ENCODE measurements at places on chromosomes 2 and 18.

DNA sequence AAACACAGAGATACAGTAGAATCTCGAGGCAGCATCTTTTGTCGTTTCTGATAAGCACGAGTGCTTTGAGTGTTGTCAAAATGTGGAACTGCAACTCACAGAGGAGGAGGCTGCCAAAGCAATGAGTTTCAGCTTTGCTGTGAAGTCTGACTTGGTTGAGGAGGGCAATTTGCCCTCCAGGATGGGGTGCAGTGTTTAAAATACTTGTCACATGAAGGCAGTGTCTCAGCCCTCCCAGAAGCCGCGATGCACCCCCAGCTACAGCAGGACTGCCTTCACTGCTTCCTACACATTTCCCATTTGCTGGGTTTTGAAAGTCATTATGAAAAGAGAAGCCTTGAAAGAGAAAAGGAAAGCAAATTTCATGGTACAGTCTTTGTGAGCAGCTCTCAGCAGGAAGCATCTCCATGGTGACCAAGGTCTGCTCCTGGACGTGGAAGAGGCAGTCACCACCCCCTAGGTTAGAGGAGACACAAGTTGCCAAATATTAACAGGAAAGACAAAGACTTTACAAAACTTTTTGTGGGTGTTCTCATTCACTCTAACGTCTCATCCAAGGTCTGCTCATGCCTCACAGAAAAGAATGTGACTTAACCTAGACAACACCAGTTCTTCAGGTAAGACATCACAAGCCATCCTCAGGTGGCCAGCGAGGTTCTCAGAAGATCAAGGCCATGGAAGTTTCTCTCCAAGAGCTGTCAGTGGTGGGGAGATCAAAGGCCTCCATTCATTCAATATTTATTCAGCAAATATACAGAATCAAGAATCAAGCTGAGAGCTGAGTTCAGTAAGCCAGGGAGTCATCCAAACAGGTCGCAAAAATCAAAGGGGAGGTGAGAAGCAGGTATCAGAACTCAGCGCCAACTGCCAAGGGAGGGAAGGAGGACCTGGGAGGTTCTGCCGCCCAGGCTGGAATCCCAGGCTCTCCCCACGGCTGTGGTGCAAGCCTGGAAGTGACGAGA lies 476.0 kb downstream of the EIPR1 start:
- no peak for DNase-seq

- DNase-seq, result no peak
Observed at GRCh38 chr2:6968319-6969100, 51.3 kb downstream of the RNF144A start.

- DNase-seq, result no peak
Observed at GRCh38 chr2:7703048-7703447, 785.8 kb downstream of the RNF144A start.

DNA sequence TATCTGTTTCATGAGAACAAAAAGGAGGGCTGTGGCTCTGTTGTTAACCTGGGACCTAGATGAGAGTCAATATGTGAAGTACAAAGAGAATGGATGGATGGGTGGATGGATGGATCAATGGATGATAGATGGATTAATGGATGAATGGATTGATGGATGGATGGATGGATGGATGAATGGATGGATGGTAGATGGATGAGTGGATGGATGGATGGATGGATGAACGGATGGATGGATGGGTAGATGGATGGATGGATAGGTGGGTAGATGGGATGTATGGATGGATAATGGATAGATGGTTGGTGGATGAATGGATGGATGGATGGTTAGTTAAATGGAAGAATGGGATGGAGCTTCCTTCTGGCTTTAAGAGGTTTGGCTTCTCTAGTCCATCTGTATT lies 396.7 kb downstream of the ALK start:
- DNase-seq, result no peak

- DNase-seq, result peak; percentile 40
Observed at GRCh38 chr2:175251425-175252041, 70.0 kb upstream of the ATP5MC3 start.

DNA sequence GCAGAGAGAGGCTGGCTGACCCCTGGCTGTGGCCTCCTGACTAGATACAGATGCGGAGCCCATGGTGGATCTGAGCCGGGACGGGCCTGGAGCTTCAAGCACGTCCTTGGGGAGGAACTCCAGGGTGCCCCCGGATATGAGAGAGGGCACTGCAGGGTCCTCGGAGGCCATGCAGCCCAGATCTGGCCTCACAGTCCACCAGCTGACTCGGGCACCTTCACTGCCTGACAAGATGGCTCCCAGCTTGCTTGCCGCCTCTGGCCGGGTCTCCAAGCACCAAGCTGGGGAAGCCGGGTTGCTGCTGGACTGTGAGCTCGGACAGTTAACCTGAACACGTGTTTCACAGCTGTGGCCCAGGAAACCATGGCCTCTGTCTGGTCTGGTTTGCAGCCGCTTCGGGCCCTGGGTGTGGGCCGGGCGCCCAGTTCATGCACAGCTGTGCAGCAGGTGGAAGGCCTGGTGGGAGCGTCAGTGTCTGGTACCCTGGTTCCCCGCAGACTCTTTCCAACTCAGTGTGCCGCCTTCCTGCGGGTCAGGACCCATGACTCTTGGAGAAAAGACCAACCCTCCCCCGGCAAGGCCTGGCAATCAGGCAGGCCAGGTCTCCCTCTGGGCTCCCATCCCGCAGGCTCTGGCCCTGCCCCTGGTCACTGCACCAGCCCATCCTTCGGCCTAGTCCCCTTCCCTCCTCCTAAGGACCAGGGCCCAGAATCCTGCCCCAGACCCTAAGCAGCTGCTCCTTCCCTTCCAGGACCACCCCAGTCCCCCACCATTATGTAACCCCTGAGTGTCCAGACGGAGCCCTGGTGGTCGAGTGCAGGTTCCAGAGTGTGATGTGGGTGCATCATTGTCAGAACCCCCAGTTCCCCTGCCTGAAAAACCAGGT lies 74.6 kb upstream of the OTOS start:
- DNase-seq, result peak; percentile 24

DNA sequence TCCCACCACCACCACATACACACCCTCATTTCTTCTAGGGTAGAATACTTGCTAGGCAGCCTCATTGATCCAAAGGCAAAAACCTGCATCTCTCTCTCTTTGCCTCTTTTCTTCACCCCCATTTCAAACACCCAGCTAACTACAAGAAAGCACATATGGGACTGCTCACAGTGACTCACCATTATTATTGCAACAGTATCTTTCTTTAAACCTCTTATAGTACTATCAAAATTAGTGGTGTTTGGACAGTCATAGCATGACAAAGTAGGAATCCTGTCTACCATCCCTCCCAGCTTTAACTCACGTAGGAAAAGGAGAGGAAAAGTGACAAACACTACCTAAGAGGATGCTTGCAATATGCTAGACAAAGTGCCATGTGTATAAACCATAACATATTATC lies 422.5 kb upstream of the CRIM1 start:
- no peak for DNase-seq

DNA sequence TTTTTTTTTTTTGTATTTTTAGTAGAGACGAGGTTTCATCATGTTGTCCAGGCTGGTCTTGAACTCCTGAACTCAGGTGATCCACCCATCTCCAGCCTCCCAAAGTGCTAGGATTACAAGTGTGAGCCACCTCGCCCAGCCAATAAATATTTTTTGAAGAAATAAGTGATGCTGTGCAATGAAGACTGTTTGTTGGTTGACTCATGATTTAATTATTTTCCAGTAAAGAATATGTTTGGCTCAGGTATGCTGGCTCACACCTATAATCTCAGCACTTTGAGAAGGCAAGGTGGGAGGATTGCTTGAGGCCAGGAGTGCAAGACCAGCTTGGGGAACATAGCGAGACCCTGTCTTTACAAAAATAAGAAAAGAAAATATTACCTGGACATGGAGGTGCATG lies 41.8 kb upstream of the LPIN2 start:
- no peak for DNase-seq

DNA sequence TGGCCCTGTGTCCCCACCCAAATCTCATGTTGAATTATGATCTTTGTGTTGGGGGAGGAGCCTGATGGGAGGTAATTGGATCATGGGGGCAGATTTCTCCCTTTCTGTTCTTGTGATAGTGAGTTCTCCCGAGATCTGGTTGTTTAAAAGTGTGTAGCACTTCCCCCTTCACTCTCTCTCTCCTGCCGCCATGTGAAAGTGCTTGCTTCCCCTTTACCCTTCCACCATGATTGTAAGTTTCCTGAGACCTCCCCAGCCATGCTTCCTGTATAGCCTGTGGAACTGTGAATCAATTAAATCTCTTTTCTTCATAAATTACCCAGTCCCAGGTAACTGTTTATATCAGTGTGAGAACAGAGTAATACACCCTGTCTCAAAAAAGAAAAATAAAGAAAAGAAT lies 25.5 kb downstream of the LRRFIP1 start:
- DNase-seq, result no peak

DNA sequence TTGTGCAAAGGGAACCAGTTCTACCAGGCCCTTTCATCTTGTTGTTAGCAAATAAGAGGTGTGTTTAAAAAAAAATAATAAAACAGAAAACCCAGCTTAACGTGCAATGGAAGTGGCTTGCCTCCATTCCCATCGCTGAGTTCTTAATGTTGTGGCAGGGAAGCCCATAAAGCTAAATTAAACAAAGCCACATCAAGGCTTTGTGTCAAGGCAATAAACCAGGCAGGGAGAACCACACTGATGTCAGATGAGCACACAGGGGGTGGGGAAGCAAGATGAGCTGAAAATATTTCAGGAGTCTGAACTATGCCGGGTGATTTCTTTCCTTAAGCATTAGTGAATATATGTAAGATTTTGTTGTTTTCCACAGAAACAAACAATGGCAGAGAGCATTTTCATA lies 73.5 kb downstream of the PHLPP1 start:
- peak; percentile 20 for DNase-seq

DNA sequence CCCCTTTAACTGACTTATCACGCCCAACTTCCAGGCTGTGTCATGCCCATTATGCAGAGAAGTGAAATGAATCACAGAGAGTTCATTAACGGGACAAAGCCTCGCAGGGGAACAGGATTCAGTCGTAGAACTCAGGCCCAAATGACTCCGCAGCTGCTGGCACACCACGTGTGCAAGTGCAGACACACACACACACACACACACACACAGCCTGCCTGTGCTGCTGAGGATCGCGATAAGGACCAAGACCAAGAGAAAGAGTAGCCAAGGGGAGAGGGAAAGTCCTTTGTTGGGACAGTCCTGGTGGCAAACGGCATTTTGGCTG lies 90.0 kb upstream of the TAF1B start:
- DNase-seq, result peak; percentile 89

GRCh38 chr18:27136208-27136535 lies 48.9 kb downstream of the CHST9 start:
- peak; percentile 8 for DNase-seq

- DNase-seq, result no peak
Observed at GRCh38 chr2:239142806-239143205, 258.0 kb downstream of the HDAC4 start.

DNA sequence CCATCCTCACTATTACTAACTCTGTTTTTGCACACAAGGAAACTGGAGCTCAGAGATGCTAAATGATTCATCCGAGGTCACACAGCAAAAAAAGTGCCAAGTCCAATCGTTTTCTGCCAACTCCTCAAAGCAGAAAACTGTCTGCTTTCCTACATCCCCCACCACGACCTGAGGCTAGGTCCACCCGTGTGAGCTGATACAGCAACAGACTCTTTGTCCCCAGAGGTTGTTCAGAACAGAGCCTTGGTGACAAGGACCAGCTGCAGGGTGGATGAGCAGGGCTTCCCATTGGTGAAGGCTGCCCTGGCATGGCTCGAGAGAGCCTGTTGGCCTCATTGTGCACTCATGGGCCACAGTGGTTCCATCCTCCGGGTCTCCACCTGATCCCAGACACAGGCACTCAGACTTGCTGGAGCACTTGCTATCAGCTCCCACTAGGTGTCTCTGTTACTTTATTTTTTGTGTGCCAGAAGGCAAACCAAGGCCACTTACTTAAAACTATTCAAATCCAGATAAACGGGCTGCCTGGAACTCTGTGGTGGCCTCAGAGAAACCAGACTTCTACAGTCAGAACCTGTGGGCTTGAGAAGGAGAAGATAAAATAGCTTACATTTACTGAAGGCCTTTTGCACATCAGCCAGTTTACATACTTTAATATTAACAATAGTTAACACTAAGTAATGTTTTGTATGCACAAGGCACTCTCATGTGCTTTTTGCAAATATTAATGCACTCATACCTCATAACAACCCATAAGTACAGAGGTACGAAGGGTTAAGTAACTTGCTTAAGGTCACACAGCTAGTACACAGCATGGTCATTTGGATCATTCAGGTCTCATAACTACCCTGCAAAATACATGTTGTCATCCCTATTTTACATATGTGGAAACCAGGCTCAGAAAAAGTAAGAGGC lies 62.9 kb upstream of the CTIF start:
- DNase-seq, result peak; percentile 84

DNA sequence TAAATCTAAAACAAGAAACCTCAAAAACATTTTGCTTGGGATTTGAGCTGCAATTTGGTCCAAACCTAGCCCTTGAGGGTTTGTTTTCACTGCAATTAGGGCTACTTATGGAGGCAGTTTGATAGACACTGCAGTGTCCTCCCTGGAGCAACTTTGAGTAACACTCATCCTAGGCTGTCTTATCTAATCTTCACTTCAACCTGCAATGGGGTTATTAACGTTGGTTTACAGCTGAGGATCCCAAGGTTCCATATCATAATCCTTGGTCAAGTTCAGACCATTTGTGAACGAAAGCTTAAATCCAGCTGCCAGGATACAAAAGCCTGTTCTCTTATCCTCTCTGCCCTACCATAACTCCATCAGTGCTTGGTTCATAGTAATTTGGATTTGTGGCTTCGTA lies 2.5 kb downstream of the ANXA4 start:
- no peak for DNase-seq

- no peak for DNase-seq
Observed at GRCh38 chr18:22790545-22791309, 142.4 kb upstream of the RBBP8 start.

DNA sequence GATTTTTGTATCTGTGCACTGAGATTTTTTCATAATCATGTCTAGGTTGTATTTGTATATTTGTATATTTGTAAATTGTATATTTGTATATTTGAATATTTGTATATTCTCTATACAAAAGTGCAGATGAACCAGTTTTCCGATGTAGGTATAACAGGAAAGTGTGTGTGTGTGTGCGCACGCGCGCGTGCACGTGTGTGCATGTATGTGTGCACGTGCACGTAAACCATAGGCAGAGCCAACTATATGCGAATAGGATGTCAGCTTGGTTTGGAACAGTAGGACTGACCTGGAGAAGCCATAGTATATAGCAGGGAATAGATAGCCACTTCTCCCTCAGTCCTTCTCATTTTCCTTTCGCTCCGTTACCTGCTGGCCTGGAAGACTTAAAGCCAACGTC lies 565.8 kb downstream of the XIRP2 start:
- no peak for DNase-seq

DNA sequence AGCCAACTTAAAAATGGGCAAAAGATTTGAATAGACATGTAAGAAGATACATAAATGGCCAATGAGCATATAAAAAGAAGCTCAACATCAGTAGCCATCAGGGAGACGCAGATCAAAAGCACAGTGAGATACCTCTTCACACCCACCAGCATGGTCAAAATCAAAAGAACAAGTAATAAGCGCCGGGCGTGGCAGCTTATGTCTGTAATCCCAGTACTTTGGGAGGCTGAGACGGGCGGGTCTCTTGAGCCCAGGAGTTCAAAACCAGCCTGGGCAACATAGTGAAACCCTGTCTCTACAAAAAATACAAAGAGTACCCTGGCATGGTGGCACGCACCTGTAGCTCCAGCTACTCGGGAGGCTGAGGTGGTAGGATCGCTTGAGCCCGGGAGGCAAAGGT lies 4.6 kb upstream of the CIB4 start:
- no peak for DNase-seq

GRCh38 chr2:182542501-182543258 lies 115.8 kb upstream of the PDE1A start:
- no peak for DNase-seq

All from AG10803 (cell line).